ENCODE measurements at places on chromosomes 11 and 22. TPM values are rescaled to one million over a fixed set of nuclear protein-coding genes. Genes with fewer than 3 reads are reported as not detected.

DNA sequence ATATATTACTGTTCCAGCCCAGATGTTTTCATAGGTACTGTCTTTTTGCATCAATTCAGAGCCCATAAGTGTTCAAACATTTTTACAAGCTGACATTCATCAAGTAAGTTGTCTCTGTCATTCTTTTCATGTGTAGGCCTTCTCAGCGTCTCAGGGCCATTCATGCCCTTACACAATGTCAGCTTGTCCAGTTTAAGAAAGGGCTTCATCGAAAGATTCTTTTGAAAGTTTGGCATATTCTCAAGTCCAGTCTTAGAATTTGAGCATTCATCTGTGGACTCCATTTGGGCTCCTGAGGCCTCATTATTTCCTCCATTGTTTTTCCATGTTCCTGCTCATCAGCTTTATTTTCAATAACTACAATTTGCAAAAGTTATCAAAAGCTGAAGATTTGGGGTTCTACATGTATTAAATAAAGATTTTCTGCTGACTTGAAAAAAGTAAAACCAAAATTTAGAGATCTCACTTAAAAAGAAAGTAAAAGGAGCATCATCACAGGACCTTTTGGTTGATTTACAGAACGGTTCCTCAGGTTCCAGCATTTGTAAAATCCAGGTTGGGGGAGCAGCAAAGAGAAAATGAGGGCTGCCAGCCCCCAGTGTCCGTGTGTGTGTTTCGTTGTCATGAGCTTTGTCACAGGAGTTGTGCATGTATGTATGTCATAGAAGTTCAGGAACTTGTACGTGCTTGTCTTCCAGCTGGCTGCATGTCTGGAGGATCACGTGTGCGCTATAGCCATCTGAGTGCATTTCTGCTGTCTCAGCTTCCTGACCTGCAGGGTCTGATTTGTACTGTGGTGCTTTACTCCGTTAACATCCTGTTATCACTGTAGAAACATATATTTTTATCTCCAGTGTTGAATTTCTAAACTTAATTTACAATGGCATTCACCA lies 15.6 kb downstream of the MOV10L1 start:
- H3K36me3 ChIP-seq, result no peaks in the 10 kb centered on the region
- DNase-seq, result peak; percentile 40
- H3K4me1 ChIP-seq, result peaks cover 8% of the 10 kb centered on the region
- no peak overlapping the region for H3K27ac ChIP-seq
- H3K27me3 ChIP-seq, result no peaks in the 10 kb centered on the region

GRCh38 chr11:61534933-61535839 lies 26.6 kb downstream of the LRRC10B start:
- no peak overlapping the region for H3K27ac ChIP-seq
- H3K27me3 ChIP-seq, result peaks cover 5% of the 10 kb centered on the region
- no peaks in the 10 kb centered on the region for H3K36me3 ChIP-seq
- no peaks in the 10 kb centered on the region for H3K4me1 ChIP-seq

- no peaks in the 10 kb centered on the region for H3K4me1 ChIP-seq
- no peaks in the 10 kb centered on the region for H3K36me3 ChIP-seq
- peak; percentile 8 for DNase-seq
- peaks cover 23% of the 10 kb centered on the region for H3K27me3 ChIP-seq
- no peak overlapping the region for H3K4me3 ChIP-seq
Observed at GRCh38 chr11:126925321-126926093, 75.1 kb downstream of the KIRREL3 start.

DNA sequence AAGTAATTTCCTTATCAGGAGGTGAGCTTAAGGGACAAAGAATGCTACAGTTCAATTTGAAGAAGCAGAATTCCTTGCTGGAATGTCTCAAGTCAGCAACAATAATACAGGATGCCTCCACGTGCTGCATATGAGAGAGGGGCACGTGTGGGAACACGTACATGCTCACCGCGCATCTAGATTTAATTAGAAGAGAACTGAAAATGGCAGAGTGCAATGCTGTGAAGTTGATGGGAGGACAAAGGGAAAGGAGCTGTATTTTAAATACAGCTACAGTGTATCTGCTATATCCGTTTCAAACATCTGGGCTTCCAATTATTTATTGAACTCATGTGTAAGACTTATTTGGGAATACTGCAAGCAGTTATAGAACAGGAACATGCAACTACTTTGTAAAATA lies 328.7 kb downstream of the SOX6 start:
- no peak for DNase-seq
- H3K36me3 ChIP-seq, result no peaks in the 10 kb centered on the region
- no peak overlapping the region for H3K27ac ChIP-seq
- H3K4me3 ChIP-seq, result no peak overlapping the region
- no peaks in the 10 kb centered on the region for H3K27me3 ChIP-seq

DNA sequence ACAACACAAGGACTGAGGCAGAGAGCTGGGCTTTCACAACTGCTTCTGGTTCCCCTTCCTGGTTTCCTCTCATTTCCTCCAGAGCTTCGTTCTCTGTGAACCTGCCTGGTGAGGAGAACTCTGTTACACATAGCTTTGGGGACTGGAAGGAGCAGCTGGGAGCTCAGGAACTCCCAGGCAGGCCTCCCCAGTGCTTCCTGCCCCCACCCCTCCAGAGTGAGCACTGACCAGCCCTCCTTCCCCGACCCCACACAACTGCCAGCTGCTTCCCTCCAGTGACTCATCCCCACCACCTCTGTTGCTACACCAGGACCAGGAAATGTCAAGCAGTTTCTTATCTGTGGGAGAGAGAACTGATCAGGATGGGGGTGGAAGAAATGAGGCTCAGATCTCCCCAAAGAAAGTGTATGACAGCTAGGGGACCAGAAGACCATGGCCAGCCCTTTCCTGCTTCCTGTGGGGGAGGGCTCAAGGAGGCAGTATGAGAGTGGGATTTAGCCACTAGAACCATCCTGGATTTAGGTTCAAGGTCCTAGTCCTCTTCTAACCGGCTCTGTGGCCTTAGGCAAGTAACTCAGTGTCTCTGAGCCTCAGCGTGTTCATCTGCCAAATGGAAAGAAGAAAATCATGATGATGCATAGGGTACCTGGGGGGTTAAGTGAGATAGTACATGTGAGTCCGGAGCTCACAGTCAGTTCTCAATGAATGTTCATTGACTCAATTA lies 4.5 kb upstream of the TP53I11 start:
- peaks cover 10% of the 10 kb centered on the region for H3K4me1 ChIP-seq
- H3K27ac ChIP-seq, result no peak overlapping the region
- DNase-seq, result peak; percentile 36
- no peaks in the 10 kb centered on the region for H3K27me3 ChIP-seq

- no peaks in the 10 kb centered on the region for H3K36me3 ChIP-seq
- no peak overlapping the region for H3K4me3 ChIP-seq
- H3K27me3 ChIP-seq, result no peaks in the 10 kb centered on the region
- no peak overlapping the region for H3K27ac ChIP-seq
Observed at GRCh38 chr11:28730336-28730735, 622.1 kb downstream of the METTL15 start.

DNA sequence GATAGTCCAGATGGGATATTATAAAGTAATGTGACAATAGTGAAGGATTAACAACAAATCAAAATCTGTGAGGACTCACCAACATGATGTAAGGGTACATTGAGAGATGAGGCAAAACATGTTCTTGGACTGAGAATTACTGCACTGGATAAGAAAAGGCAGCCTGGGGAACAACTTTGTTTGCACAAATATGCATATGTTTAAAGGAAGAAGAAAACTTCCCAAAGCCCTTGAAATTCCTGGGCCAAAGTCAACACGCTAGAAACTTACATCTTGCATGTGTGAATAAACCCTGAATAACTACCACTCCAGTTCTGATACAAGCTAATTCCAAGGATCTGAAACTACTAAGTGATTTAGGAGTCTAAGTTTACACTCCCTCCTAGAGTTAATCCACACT lies 1.1 kb downstream of the OR52A5 start:
- no peak overlapping the region for H3K4me3 ChIP-seq
- DNase-seq, result no peak
- H3K36me3 ChIP-seq, result no peaks in the 10 kb centered on the region
- no peak overlapping the region for H3K27ac ChIP-seq

GRCh38 chr11:33874910-33875490 lies 16.9 kb downstream of the LMO2 start:
- H3K4me1 ChIP-seq, result peaks cover 6% of the 10 kb centered on the region
- no peak overlapping the region for H3K4me3 ChIP-seq
- peaks cover 68% of the 10 kb centered on the region for H3K27me3 ChIP-seq
- DNase-seq, result no peak
- no peaks in the 10 kb centered on the region for H3K36me3 ChIP-seq

DNA sequence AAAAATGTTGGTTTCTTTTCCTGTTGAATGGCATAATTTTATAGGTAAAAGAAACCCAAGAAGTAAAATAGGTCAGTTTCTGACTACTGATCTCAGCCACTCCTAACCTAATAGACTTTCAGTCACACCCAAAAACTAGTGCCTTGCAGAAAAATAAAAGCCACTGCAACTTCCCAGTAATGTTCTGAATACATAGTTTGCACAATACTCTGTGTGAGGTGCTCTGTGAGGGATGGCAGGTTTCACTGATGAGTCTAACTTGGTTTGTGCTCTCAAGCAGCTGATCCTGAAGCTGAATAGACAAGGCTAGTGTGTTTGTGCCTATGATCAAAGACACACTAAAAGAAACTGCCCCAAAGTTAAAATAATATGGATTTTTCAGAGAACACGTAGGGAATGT lies 758.3 kb downstream of the NELL1 start:
- no peaks in the 10 kb centered on the region for H3K4me1 ChIP-seq
- DNase-seq, result no peak
- no peaks in the 10 kb centered on the region for H3K27me3 ChIP-seq
- no peak overlapping the region for H3K27ac ChIP-seq
- no peak overlapping the region for H3K4me3 ChIP-seq

- no peaks in the 10 kb centered on the region for H3K36me3 ChIP-seq
- H3K27ac ChIP-seq, result no peak overlapping the region
- no peaks in the 10 kb centered on the region for H3K27me3 ChIP-seq
- H3K4me3 ChIP-seq, result no peak overlapping the region
- no peaks in the 10 kb centered on the region for H3K4me1 ChIP-seq
- DNase-seq, result no peak
Observed at GRCh38 chr11:28488336-28488735, 380.1 kb downstream of the METTL15 start.

Gene CNGA4
- 0.25 TPM for total RNA-seq

Data from activated CD4-positive, alpha-beta T cell treated with anti-CD3 and anti-CD28 coated beads for 36 hours (primary cell).